ENCODE measurements at places on chromosomes 7 and 10. TPM values are rescaled to one million over a fixed set of nuclear protein-coding genes. Genes with fewer than 3 reads are reported as not detected.

The SEC31B gene
- 60.1 TPM for total RNA-seq

The PTPRZ1 gene
- not detected for total RNA-seq

The CLDN3 gene
- not detected for total RNA-seq

The SLC29A3 gene
- 8.6 TPM for total RNA-seq

The UCN3 gene
- not detected for total RNA-seq

- peaks cover 4% of the 10 kb centered on the region for H3K27me3 ChIP-seq
- peak within 1 kb of the TSS; percentile 98 for H3K4me3 ChIP-seq
- peak within 1 kb of the TSS; percentile 95 for H3K27ac ChIP-seq
- H3K4me1 ChIP-seq, result peaks cover 33% of the 10 kb centered on the region
- peak; percentile 63 for DNase-seq
- peaks cover 2% of the 10 kb centered on the region for H3K36me3 ChIP-seq
Measured at GRCh38 chr10:112949875-112950507, at the start of gene TCF7L2. TSS of gene TCF7L2 (plus strand) at chr10:112950247. CDS start at chr10:112950757, 510 bp downstream.

- no peak overlapping the region for H3K4me3 ChIP-seq
- peaks cover 18% of the 10 kb centered on the region for H3K27me3 ChIP-seq
- DNase-seq, result no peak
- H3K4me1 ChIP-seq, result no peaks in the 10 kb centered on the region
- H3K27ac ChIP-seq, result no peak overlapping the region
- no peaks in the 10 kb centered on the region for H3K36me3 ChIP-seq
Measured at GRCh38 chr10:122331615-122332446, 42.7 kb upstream of the PLEKHA1 start.

DNA sequence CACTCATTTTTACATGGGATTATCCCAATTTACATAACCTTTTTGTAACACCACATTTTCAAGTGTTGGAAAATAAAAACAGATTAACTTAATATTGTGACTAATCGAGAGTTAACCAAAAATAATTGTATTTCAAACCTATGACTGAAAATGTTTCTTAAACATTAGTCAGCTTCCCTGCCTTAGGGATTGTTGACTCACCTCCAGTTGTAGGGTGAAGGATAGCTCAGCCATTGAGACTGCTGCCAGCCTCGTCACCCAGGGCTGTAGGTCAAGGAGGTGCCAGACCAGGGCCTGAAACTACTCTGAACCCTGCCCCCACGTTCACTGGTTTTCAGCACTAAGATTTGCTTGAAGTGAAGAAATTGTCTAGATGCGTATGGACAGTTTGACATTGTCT lies 351.2 kb downstream of the GFRA1 start:
- no peak overlapping the region for H3K27ac ChIP-seq
- no peaks in the 10 kb centered on the region for H3K36me3 ChIP-seq
- no peak overlapping the region for H3K4me3 ChIP-seq
- peaks cover 13% of the 10 kb centered on the region for H3K27me3 ChIP-seq
- DNase-seq, result no peak

- H3K4me3 ChIP-seq, result no peak overlapping the region
- no peaks in the 10 kb centered on the region for H3K4me1 ChIP-seq
- peaks cover 8% of the 10 kb centered on the region for H3K27me3 ChIP-seq
- peaks cover 5% of the 10 kb centered on the region for H3K36me3 ChIP-seq
- no peak overlapping the region for H3K27ac ChIP-seq
Measured at GRCh38 chr10:110625356-110625894, 18.7 kb upstream of the RBM20 start.

DNA sequence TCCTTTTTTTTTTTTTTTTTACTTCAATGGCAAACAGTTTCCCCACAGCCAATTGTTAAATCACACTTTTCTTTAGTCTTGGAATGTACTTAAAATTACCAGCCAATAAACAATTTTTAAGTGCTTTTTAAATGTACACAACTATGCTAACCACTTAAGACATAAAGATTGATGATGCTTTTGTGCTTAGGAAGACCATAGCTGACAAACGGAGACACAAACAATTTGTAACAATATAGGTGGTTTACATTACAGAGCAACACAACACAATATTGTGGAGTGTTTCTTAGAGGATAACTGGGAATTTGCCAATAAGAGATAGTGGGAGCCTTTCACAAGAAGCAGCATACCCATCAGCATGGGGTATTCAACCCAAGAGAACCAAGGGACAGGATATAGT lies 798.5 kb upstream of the IGFBP3 start:
- H3K27me3 ChIP-seq, result no peaks in the 10 kb centered on the region
- H3K36me3 ChIP-seq, result no peaks in the 10 kb centered on the region
- H3K4me3 ChIP-seq, result no peak overlapping the region
- DNase-seq, result no peak
- no peak overlapping the region for H3K27ac ChIP-seq
- no peaks in the 10 kb centered on the region for H3K4me1 ChIP-seq

- H3K36me3 ChIP-seq, result peaks cover 1% of the 10 kb centered on the region
- H3K4me1 ChIP-seq, result peaks cover 26% of the 10 kb centered on the region
- H3K4me3 ChIP-seq, result peak overlapping the region; percentile 47
- DNase-seq, result no peak
- H3K27me3 ChIP-seq, result peaks cover 45% of the 10 kb centered on the region
Measured at GRCh38 chr7:27174874-27175625, 930 bp upstream of the HOXA10 start.

GRCh38 chr10:50603151-50603850 lies 20.5 kb downstream of the SGMS1 start:
- H3K4me1 ChIP-seq, result peaks cover 80% of the 10 kb centered on the region
- no peak overlapping the region for H3K4me3 ChIP-seq
- DNase-seq, result no peak
- H3K27ac ChIP-seq, result no peak overlapping the region
- no peaks in the 10 kb centered on the region for H3K27me3 ChIP-seq
- H3K36me3 ChIP-seq, result no peaks in the 10 kb centered on the region

GRCh38 chr7:128274884-128275603 lies 34.0 kb downstream of the LEP start:
- H3K36me3 ChIP-seq, result peaks cover 8% of the 10 kb centered on the region
- DNase-seq, result no peak
- H3K27ac ChIP-seq, result no peak overlapping the region
- no peak overlapping the region for H3K4me3 ChIP-seq

GRCh38 chr10:24010436-24010970 lies 198.4 kb upstream of the KIAA1217 start:
- DNase-seq, result no peak
- no peak overlapping the region for H3K4me3 ChIP-seq
- H3K36me3 ChIP-seq, result no peaks in the 10 kb centered on the region
- H3K4me1 ChIP-seq, result no peaks in the 10 kb centered on the region

DNA sequence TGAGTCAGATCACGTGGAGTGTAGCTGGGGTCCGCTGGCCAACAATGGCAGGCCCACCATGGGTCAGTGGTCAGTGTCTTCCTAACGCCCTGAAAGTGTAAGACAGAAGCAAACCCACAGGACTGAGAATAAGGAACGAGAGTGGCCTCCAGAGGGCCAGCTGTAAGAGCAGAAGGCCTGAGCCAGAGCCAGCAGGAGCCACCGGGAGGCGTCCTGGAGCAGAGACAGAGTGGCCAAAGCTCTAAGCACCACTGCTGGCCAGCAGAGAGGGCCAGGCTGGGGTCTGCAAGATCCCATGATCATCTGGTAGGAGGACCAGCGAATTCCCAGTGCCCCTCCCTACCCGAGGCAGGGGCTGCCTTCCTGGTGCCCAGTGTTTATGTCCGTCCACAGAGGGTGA lies 9.2 kb downstream of the CCDC201 start:
- H3K27me3 ChIP-seq, result peaks cover 16% of the 10 kb centered on the region
- H3K27ac ChIP-seq, result no peak overlapping the region
- DNase-seq, result no peak
- H3K4me3 ChIP-seq, result no peak overlapping the region
- H3K36me3 ChIP-seq, result no peaks in the 10 kb centered on the region
- no peaks in the 10 kb centered on the region for H3K4me1 ChIP-seq

GRCh38 chr10:96791902-96792301 lies 40.2 kb upstream of the LCOR start:
- H3K36me3 ChIP-seq, result no peaks in the 10 kb centered on the region
- no peaks in the 10 kb centered on the region for H3K4me1 ChIP-seq
- no peak overlapping the region for H3K4me3 ChIP-seq
- DNase-seq, result no peak
- peaks cover 19% of the 10 kb centered on the region for H3K27me3 ChIP-seq

GRCh38 chr10:96236876-96237275 lies 34.5 kb downstream of the BLNK start:
- H3K4me3 ChIP-seq, result no peak overlapping the region
- peaks cover 9% of the 10 kb centered on the region for H3K27me3 ChIP-seq
- no peak overlapping the region for H3K27ac ChIP-seq
- H3K36me3 ChIP-seq, result no peaks in the 10 kb centered on the region
- no peak for DNase-seq

DNA sequence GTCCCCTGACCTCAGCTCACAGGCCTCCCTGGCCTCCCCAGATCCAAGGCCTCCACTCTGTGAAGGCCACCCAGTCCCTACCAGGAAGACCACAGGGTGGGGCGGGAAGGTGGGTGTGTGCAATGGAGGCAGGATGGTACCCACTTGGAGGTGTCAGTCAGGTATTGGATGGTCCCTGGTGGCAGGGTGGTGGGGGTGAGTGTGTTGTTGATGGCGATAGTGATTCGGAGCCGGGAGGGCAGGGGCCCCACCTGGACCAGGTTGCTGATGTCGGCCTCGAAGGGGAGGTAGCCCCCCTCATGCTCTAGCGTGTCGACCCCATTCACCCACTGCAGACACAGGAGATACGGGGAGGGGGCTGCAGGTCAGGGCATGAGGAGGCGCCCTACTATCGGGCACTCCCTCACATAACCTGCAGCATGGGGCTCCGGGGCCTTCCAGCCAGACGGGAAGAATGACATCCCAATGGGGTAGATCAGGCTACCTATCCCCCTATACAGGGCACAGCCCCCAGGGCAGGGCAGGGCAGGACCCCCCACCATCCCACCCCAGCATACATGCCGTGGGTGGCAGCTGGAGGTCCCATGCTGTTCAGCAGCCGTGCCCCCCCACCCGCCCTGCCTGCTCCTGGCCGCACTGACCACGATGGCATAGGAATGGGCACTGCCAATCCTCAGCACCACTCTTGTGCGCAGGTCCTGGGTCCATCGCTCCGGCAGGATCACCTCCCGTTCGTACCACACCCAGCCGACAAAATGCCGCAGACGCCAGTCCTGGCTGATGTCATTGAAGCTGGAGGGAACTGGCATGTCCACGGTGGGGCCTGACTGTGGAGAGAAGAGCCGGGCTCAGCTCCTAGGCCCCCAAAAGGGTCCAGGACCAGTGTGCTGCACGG lies 2.2 kb downstream of the GUSB start:
- DNase-seq, result no peak
- peak overlapping the region; percentile 84 for H3K4me3 ChIP-seq
- H3K4me1 ChIP-seq, result peaks cover 22% of the 10 kb centered on the region
- H3K36me3 ChIP-seq, result no peaks in the 10 kb centered on the region
- peak overlapping the region; percentile 80 for H3K27ac ChIP-seq

DNA sequence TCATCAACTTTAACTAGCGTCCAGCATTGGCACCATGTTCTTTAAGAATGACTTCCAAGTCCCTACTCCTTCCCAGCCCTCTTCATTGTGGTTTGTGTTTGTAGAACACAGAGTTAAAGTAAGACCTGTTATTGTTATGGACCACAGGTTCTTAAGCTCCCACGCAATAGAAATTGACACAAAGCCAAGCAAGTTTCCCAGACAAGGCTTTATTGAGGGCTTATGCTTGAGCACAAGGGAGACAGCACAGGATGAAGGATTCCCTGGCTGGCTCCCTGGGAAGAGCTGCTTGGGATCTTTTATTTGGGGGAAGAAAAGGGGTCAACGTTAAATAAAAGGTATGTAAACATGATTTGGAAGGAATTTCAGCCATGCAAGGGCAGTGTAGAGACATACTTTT lies 44.3 kb upstream of the PRKCQ start:
- peaks cover 25% of the 10 kb centered on the region for H3K36me3 ChIP-seq
- no peaks in the 10 kb centered on the region for H3K27me3 ChIP-seq
- peaks cover 15% of the 10 kb centered on the region for H3K4me1 ChIP-seq
- no peak overlapping the region for H3K4me3 ChIP-seq
- H3K27ac ChIP-seq, result no peak overlapping the region

- H3K4me3 ChIP-seq, result peak overlapping the region; percentile 98
- peaks cover 2% of the 10 kb centered on the region for H3K36me3 ChIP-seq
- peaks cover 33% of the 10 kb centered on the region for H3K4me1 ChIP-seq
- no peak for DNase-seq
- H3K27me3 ChIP-seq, result no peaks in the 10 kb centered on the region
Measured at GRCh38 chr7:24978843-24979469, 1.0 kb downstream of the OSBPL3 start.

DNA sequence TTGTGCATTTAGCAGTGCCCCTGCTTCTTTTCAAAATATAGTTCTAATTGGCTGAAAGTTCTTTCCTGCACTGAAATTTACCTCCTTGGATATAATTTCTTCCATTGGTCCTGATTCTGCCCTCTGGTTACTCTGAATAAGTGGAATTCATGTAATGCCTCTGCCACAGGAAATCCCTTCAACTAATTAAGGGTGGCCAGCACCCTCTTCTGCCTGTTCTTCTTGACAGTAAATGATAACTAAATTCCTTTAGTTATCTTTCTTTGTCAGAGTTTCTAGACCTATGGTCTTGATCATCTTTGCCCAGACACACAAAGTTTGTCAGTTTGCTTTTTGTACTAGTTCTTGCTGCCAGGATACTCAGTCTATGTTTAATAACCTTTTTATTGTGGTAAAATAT lies 40.2 kb downstream of the PRKCQ start:
- no peak overlapping the region for H3K4me3 ChIP-seq
- peaks cover 88% of the 10 kb centered on the region for H3K4me1 ChIP-seq
- no peak for DNase-seq
- no peaks in the 10 kb centered on the region for H3K27me3 ChIP-seq
- H3K27ac ChIP-seq, result peak overlapping the region; percentile 68

DNA sequence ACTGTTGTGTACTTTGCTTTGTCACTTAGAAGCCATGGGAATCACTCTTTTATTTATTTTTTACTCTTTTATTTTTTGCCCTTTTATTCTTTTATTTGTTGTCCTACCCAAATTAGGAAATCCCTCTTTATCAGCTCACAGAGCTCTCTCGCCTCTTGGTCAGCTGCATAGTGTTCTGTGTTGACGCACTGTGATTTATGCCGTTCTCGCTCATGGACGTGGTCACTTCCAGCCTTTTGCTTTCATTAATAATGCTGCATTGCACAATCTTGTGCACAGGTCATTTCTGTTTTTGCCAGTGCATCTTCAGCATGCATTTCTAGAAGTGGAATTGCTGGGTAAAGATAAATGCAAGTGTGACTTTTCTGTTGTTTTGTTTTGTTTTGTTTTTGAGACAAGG lies 42.3 kb downstream of the FBH1 start:
- no peaks in the 10 kb centered on the region for H3K27me3 ChIP-seq
- no peaks in the 10 kb centered on the region for H3K4me1 ChIP-seq
- H3K27ac ChIP-seq, result no peak overlapping the region
- no peak overlapping the region for H3K4me3 ChIP-seq
- DNase-seq, result no peak
- H3K36me3 ChIP-seq, result peaks cover 83% of the 10 kb centered on the region

DNA sequence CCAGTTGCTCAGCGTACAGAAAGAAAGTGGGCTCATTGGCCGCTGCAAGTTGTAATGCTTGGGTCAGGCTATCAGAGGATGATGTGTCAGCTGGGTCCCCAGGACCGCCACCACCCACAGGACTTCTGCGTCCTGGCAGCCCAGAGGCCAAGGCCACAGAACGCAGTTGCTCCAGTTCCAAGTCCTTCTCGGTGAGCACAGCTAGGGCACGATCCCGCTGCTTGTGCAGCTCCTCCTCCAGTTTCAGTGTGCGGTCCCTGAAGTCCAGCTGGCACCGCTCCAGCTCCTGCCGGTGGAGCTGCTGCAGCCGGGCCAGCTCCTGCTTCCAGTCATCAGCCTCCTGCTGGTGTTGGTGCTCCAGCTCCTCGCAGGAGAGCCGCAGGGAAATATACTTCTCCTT lies 3.0 kb downstream of the GCC1 start:
- no peaks in the 10 kb centered on the region for H3K27me3 ChIP-seq
- H3K36me3 ChIP-seq, result peaks cover 32% of the 10 kb centered on the region
- no peak overlapping the region for H3K27ac ChIP-seq
- H3K4me3 ChIP-seq, result no peak overlapping the region
- no peak for DNase-seq

GRCh38 chr7:33079763-33080690 lies 17.5 kb upstream of the NT5C3A start:
- H3K27ac ChIP-seq, result no peak overlapping the region
- H3K36me3 ChIP-seq, result peaks cover 1% of the 10 kb centered on the region
- no peak overlapping the region for H3K4me3 ChIP-seq
- no peak for DNase-seq
